ENCODE measurements at places on chromosomes 1 and 21.

DNA sequence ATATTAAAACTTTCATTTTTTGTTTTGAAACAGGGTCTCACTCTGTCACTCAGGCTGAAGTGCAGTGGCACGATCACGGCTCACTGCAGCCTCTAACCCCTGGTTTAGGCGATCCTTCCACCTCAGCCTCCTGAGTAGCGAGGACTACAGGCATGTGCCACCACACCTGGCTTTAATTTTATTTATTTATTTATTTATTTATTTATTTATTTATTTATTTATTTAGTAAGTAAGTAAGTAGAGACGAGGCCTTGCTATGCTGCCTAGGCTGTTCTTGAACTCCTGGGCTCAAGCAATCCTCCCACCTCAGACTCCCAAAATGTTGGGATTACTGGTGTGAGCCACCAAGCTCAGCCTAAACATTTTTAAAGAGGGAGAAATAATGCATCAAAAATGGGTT is 1.2 kb upstream of the SETSIP start:
- no peaks in the 10 kb centered on the region for H3K36me3 ChIP-seq
- H3K27me3 ChIP-seq = no peaks in the 10 kb centered on the region
- no peak for DNase-seq
- H3K27ac ChIP-seq = no peak overlapping the region
- H3K4me1 ChIP-seq = peaks cover 5% of the 10 kb centered on the region

DNA sequence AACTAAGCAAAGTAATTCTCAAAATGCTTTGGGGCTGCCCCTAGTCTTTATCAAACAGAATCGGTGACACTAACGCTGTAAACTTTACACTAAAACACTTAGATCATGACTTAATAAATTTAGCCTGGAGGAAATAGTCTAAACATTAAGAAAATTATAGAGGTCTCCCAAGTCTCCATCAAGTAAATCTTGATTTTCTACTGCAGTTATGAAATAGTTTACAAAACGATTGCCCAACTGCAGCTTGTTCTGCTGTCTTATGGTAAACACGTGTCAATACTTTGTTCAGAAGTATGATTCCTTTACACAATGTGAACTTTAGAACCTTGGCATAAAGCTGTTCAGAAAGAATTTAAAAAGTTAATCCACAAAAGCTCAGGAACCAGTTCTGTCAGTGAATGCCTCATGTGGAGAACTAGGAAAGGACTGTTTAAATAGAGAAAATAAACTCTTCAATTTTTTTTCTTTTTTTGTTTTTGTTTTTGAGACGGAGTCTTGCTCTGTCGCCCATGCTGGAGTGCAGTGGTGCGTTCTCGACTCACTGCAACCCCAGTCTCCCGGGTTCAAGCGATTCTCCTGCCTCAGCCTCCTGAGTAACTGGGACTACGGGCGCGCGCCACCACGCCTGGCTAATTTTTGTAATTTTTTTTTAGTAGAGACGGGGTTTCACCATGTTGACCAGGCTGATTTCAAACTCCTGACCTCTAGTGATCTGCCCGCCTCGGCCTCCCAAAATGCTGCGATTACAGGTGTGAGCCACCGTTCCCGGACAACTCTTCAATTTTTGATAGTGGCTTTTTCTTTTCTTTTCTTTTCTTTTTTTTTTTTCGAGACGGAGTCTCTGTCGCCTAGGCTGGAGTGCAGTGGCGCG is 1.6 kb downstream of the DDI2 start:
- H3K4me1 ChIP-seq = peaks cover 36% of the 10 kb centered on the region
- H3K27ac ChIP-seq = peak overlapping the region; percentile 92
- no peak overlapping the region for H3K4me3 ChIP-seq
- no peaks in the 10 kb centered on the region for H3K27me3 ChIP-seq
- no peaks in the 10 kb centered on the region for H3K36me3 ChIP-seq
- no peak for DNase-seq

- H3K27ac ChIP-seq = no peak overlapping the region
- H3K36me3 ChIP-seq = no peaks in the 10 kb centered on the region
- H3K4me3 ChIP-seq = no peak overlapping the region
- no peaks in the 10 kb centered on the region for H3K4me1 ChIP-seq
- no peak for DNase-seq
Observed at GRCh38 chr1:182046763-182047162, 14.7 kb downstream of the ZNF648 start.

GRCh38 chr1:180277476-180278193 is 47.6 kb downstream of the LHX4 start:
- H3K27me3 ChIP-seq = no peaks in the 10 kb centered on the region
- no peaks in the 10 kb centered on the region for H3K36me3 ChIP-seq
- DNase-seq = no peak
- H3K4me3 ChIP-seq = no peak overlapping the region

DNA sequence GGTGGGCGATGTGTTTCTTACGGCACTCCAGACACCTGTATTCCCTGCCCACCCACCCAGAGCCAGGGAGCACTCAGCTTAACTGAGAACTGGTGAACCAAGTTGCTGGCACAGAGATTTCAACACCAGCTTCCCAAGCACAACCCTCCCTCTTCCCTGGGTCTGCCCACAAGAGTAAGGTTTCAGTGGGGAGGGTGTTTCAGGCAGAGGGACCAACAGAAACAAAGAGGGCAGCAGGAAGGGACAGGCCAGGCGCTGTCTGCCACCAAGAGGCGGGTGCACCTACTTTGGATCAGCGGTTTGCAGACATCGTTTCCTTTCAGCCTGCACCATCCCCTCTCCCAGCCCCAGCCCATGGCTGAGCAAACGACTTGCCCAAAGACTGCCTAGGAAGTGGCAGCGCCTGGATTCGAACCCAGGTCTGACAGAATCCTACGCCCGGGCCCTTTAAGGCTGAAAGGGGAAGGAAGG is 21.9 kb upstream of the ALDH4A1 start:
- H3K27me3 ChIP-seq = no peaks in the 10 kb centered on the region
- peak; percentile 55 for DNase-seq
- no peaks in the 10 kb centered on the region for H3K36me3 ChIP-seq

GRCh38 chr21:41750051-41750450 is 16.8 kb downstream of the RIPK4 start:
- H3K36me3 ChIP-seq = peaks cover 9% of the 10 kb centered on the region
- peaks cover 36% of the 10 kb centered on the region for H3K4me1 ChIP-seq
- DNase-seq = no peak
- no peak overlapping the region for H3K4me3 ChIP-seq
- H3K27me3 ChIP-seq = no peaks in the 10 kb centered on the region

- no peaks in the 10 kb centered on the region for H3K36me3 ChIP-seq
- no peak overlapping the region for H3K4me3 ChIP-seq
- no peaks in the 10 kb centered on the region for H3K27me3 ChIP-seq
- no peak overlapping the region for H3K27ac ChIP-seq
- DNase-seq = no peak
- no peaks in the 10 kb centered on the region for H3K4me1 ChIP-seq
Observed at GRCh38 chr21:29386803-29387202, 88.1 kb downstream of the BACH1 start.

DNA sequence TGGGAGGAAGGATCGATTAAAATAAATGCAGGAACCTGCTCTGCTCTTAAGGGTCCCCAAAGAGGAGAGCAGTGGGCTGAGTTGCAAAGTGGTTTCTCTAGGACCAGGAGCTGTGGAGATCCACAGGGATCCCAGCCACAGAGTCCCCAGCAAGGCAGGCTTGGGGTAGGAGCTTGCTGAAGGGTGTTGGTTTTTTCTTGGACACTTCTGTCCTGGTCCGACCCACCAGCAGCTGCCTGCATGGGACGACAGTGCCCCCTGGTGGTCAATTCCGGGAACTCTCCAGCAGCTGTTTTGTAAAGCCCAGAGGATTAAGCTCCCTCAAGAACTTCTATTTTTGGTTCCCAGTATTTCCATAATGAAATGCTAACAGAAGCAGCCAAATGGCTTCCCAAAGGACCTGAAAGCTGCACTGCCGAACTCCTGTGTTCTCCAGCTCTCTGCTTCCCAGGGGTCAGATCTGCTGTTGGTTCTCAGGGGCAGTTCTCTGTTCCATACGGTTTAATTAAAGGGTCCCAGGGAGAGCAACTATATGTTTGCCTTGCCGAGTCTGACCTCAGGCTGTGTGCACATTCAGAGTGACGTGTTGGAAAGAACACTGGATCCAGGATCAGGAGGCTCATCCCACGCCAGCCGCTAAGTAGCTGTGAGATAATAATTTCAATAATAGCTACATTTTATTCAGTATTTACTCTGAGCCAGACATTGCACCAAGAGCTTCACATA is 23.2 kb downstream of the NENF start:
- no peak overlapping the region for H3K4me3 ChIP-seq
- no peak overlapping the region for H3K27ac ChIP-seq
- no peaks in the 10 kb centered on the region for H3K36me3 ChIP-seq
- peak; percentile 86 for DNase-seq

GRCh38 chr1:112144733-112145426 is 155.4 kb upstream of the KCND3 start:
- no peak for DNase-seq
- H3K36me3 ChIP-seq = no peaks in the 10 kb centered on the region
- H3K27ac ChIP-seq = no peak overlapping the region
- no peaks in the 10 kb centered on the region for H3K4me1 ChIP-seq
- no peak overlapping the region for H3K4me3 ChIP-seq
- H3K27me3 ChIP-seq = no peaks in the 10 kb centered on the region

DNA sequence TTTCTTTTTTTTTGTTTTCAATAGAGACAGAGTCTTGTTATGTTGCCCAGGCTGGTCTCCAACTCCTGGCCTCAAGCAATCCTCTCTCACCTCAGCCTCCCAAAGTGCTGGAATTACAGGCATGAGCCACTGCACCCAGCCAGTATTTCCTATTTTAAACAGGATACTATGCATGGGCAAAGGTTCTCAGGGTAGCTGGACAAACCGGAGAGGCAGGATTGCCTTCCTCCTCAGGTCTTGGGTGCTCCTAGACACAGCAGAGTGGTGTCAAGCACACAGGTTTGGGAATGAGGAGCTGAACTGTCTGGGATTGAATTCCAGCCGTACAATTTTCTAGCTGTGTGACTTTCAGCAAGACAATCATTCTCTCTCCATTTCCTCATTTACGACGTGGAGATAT is 22.9 kb upstream of the HNRNPU start:
- no peak overlapping the region for H3K4me3 ChIP-seq
- H3K27me3 ChIP-seq = no peaks in the 10 kb centered on the region
- H3K27ac ChIP-seq = no peak overlapping the region
- no peaks in the 10 kb centered on the region for H3K36me3 ChIP-seq

DNA sequence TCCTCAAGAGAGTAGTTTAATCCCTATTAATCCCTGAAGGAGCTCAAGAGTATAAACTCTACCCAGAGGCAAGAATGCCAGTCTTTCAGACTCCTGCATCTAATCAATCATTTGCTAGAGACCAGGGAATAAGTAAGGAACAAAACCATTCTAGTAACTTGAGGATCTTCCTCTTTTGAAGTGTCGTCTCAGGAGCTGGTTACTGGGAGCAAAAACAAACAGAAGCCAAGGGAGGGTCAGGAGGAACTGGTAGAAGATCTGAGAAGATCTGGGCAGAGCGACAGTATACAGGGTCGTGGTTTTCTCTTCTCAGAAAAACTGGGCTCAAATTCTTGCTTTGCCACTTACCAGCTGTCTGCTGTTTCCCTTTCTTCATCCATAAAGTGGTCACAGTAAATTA is 69.3 kb downstream of the RPS6KA1 start:
- H3K4me1 ChIP-seq = peaks cover 7% of the 10 kb centered on the region
- no peak for DNase-seq
- H3K4me3 ChIP-seq = no peak overlapping the region
- no peak overlapping the region for H3K27ac ChIP-seq
- H3K36me3 ChIP-seq = no peaks in the 10 kb centered on the region
- no peaks in the 10 kb centered on the region for H3K27me3 ChIP-seq

GRCh38 chr1:182595641-182596240 is 6.7 kb upstream of the RNASEL start:
- H3K27ac ChIP-seq = peak overlapping the region; percentile 52
- DNase-seq = peak; percentile 83
- peaks cover 14% of the 10 kb centered on the region for H3K4me1 ChIP-seq
- H3K4me3 ChIP-seq = no peak overlapping the region
- H3K27me3 ChIP-seq = no peaks in the 10 kb centered on the region
- peaks cover 14% of the 10 kb centered on the region for H3K36me3 ChIP-seq

DNA sequence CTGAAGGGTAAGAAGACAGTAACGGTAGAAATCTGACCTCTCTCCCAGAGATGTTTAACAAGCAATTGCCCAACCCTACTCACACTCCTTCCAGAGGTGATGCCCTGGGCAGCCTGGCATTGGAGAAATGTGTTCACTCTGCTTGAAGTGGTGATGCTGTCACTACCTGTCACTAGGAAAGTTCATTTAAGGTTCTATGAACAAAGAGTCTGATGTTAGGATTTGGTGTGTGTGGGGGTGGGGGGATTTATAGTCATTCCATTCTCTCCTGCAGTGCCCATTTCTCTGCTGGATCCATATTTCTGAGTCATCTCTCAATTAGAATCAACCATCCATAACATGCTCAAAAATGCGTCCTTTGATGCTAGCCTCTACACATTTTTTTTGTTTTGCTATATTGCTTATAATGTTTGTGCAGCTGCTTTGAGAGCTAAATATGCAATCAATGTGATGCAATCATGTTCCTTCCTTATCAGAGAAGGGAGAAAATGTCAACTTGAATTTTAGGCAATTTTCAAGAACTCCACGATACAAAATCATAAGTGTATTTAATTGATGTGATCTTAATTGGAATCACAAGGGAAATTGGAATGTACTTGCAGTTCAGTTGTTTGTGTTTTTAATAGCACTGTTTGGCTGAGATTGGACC is 173.9 kb downstream of the DUSP10 start:
- H3K27me3 ChIP-seq = no peaks in the 10 kb centered on the region
- peaks cover 4% of the 10 kb centered on the region for H3K4me1 ChIP-seq
- H3K27ac ChIP-seq = no peak overlapping the region
- DNase-seq = no peak
